ENCODE measurements at places on chromosomes 13 and 19. TPM values are rescaled to one million over a fixed set of nuclear protein-coding genes. Genes with fewer than 3 reads are reported as not detected.

DNA sequence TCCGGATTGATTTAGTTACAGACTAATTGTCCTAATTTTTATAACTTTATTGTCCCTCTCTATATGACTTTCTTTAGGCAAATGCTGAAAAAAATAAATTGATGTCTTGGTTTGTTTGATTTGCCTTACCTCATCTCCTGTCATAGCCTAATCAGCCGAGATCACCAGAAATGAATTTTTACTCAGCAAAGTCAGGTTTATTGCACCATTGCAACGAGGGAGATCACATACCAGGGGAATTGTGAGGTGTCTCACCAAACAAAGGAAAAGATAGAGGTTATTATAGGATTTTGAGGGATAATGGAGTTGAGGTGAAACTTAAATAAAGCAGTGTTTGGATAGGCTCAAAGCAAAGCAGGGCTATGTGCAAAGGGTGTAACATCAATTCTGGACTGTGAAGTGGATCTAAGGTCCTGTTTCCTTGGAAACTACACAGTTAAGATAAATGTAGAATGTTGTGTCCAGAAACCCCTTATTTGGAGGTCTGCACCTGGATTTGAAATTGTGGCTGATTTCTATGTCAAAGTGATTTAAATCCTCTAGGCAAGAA is 372.6 kb downstream of the OXGR1 start:
- no peak for DNase-seq

DNA sequence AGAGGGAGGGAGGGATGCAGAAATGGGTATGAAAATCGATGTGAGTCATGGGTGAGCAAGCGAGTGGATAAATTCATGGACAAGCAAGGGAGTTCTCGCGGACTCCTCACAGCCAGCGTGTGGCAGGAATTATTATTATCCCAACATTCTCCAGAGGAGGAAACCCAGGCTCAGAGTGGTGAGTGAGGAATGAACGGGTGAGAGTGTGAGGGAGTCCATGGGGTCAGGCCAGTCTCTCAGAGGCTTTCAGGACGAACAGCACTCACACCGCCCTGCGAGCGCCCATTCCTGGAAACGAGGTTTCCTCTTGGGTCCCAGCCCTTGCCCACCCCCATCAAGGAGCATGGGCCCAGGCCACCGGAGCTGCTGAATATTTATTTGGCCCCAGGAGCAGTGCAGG is 6.3 kb upstream of the DNAAF3 start:
- DNase-seq, result no peak

- no peak for DNase-seq
Measured at GRCh38 chr13:48292650-48293049, 10.9 kb upstream of the RB1 start.

GRCh38 chr19:54428323-54429175 is 13.3 kb downstream of the TTYH1 start:
- DNase-seq, result no peak

DNA sequence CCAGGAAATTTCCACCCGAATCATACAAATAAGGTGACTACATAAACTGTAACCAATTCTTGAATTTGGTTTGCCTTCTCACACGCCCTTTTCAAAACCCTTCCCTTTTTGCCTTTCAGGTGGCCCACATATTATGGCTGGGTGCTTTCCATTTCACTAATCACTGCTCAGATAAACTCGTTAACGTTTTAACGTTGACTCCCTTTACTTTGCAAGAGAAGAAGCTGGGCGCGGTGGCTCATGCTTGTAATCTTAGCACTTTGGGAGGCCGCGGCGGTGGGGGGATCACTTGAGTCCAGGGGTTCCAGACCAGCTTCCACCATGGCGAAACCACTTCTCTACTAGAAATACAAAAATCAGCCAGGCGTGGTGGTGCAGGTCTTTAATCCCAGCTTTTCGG is 19.8 kb upstream of the ZNF91 start:
- DNase-seq, result peak; percentile 38

GRCh38 chr13:48600374-48601364 is 53.1 kb upstream of the CYSLTR2 start:
- DNase-seq, result no peak

The ZNF20 gene
- total RNA-seq, result 6.0 TPM

DNA sequence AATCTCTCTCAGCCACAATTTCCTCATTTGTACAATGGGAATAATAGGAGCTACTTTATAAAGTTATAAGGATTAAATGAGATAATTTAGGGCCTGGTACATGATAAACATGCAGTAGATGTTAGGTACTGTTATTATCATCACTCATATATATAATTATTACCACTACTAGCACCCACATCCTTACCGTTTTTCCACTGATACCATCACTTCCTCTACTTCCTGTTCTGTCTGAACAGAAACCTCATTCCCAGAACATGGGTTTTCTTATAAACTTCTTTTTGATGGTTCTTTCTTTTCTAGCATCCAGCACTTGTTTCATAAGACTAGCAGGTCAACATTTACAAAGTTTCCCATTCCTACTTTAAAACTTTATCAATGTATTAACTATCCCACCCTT is 6.3 kb downstream of the CDADC1 start:
- DNase-seq, result no peak

DNA sequence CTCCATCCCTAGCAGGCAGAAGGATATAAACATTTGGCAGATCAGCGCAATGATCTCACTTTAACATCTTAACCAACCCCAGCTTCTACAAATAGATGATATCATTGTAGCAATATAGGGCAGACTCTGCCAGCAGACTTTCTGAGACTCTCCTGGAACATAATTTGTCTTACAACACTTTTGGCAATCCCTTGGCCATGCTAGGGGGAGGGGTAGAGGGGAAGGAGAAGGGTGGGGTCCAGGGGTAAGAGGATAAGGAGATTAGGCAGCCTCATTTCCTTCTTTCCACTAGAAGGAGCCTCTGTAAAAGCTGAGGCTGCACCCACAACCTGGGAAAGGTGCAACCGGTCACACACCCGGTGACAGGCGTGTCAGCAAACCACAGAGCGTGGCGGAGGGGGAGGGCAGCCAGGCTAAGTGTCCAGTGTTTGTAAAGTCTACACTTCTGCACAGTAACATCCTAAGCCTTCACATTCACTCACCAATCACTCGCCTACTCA is 8.7 kb upstream of the UBAC2 start:
- peak; percentile 44 for DNase-seq

- no peak for DNase-seq
Measured at GRCh38 chr19:35379992-35380391, 9.1 kb downstream of the GPR42 start.

The CYP2A6 gene
- 1.7 TPM for total RNA-seq

- DNase-seq, result no peak
Measured at GRCh38 chr13:28035146-28035782, 46.8 kb upstream of the URAD start.

DNA sequence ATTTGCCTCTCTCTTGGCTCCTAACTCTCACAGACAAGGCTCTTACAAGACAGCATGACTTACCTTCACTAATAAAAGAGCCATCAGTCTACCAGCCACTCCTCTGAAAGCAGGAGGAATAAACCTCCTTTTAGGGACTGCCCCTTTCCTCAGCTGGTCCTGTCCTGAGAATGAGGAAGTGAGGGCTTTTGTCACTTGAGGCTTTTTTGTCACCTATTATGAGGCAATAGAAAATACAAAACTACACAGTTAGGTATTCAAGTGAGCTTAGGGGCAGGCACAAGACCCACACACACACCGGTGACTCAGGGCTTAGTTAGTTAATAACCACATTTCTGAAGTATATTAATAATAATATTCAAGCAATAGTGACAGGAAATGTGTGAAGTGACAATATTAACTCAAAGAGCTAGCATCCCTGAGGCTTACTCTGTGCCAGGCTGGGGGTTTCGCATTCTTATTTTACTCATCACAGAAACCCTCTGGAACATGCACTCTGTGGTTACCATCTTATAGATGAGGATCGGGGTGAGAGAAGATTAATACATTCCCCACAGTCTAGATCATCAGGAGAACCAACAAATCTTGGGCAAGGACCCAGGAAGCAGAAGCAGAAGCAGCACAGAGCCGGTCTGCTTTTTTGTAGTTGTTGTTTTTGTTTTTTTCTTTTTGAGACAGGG is 379.9 kb downstream of the LIG4 start:
- no peak for DNase-seq

The CD209 gene
- 3.3 TPM for total RNA-seq

DNA sequence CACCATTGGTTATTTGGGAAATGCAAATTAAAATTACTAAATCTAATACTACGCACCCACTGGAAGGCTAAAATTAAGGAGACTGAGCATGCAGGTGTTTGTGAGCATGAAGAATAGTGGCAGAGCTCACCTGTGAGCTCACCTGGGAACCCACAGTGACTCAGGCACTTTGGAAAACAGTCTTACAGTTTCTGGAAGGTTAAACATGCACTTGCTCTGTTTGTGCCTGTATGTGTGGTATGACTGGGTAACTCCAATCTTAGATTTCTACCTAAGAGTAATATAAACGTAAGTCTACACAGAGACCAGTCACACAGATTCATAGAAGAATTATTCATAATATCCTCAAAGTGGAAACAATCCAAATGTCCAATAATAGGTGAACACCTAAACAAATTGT is 318.8 kb downstream of the ATP8A2 start:
- no peak for DNase-seq

DNA sequence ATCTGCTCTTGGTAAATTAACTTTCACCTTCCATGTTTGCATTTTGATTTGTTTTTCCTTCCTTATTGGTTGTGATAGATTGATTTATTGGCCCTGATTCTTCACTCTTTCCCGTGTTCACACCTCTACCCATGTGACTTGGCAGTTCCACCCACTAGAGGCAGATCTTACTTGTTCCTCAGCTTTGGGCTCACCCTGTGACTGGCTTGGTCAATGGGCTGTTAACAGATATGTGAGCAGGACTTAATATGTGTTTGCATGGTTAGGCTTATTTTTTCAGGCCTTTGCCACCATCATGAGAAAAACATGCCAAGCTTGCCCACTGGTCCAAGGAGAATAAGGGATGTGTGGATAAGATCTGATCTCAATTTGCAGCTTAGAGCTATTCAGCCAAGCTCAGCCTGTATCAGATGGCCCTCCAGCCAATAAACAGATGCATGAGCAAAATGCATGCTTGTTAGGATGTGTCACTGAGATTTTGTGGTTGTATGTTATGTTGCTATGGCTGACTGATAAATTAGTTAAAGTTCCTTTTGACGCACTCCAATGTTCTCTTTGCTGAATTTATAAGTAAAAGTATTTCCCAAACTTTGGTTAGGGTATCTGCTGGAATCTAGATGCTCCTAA is 48.0 kb downstream of the RGCC start:
- DNase-seq, result no peak

GRCh38 chr19:50722201-50723013 is 757 bp upstream of the CLEC11A start:
- DNase-seq, result no peak

- no peak for DNase-seq
Measured at GRCh38 chr13:30276178-30276577, 31.2 kb downstream of the KATNAL1 start.

The SRRM5 gene
- not detected for total RNA-seq

DNA sequence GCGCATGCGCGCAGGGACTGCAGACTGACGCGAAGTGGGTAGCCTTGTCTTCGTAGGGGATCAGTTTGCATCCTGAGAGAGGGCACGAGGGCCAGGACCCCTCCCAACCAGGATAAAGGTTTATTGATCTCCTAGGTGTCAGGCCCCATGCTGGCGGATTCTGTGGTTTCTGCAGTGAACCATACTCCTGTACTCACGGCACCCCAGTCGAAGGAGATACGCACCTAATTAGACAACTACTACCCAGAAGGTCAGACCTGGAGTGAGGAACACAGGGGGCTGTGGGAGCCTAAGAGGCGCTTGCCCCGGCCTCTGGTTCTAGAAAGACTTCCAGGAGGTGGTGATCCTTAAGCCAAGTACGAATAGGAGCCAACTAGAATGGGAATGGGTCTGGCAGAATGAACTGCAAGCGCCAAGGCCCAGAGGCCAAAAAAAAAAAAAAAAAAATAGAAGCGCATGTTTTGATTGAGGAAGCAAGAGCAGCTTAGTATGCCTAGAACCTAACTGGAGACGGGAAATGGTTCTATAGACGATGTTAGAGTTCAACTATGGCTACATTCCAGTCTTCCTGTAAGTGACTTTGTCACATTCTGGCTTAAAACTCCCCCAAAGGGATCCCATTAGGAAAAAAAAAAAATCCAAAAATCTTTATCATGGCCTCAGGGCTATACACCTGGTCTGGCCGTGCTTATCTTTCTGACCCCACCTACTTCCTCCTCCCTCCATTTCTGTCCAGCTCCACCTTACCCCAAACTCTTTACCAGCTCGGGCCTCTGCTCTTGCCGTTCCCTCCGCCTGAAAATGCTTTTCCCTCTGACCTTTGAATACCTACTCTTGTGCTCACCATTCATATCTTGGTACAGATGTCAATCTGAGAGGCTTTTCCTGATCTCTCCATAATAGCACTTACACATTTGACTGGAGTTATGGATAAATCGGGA is 902 bp upstream of the ZNF428 start:
- DNase-seq, result peak; percentile 38

DNA sequence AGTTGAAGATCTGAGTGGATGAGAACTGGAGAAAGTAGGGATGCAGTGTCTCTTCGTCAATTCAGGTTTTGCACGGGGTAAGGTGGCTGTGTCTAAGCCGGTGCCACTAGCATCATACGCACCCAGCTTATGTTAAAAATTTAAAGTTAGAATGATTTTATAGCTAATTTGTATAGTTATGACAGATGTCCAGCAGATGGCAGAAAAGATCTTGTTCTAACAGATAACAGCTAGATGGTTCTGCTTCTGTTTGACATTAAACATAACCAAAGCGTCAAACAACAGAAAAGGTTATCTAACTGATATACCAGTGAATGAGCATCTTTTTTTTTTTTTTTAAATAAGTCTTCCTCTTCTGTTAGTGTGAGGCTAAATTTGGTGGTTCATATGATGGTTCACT is 18.8 kb upstream of the EDDM13 start:
- peak; percentile 79 for DNase-seq

GRCh38 chr13:22748866-22749577 is 431.8 kb upstream of the SGCG start:
- DNase-seq, result no peak

The S1PR4 gene
- total RNA-seq, result 7.3 TPM

DNA sequence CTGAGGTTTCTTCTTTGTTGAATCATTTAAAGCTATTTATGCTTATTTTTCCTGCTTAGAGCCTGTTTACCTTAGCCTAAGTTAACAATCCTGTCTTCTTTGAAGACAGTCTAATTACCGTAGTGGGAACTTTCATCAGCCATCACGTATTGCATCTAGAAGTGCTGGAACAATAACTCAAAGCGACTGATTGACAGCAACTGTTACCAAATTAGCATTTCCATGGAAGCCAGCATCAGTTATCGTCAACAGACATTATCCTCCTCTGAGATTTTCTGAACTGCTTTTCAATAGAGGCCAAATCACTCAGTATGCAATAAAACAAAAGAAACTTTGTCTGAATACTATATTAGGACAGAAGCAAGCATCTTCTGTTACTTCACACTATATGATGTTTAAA is 433.3 kb upstream of the SLITRK1 start:
- DNase-seq, result no peak

The SIGLEC6 gene
- 0.23 TPM for total RNA-seq

DNA sequence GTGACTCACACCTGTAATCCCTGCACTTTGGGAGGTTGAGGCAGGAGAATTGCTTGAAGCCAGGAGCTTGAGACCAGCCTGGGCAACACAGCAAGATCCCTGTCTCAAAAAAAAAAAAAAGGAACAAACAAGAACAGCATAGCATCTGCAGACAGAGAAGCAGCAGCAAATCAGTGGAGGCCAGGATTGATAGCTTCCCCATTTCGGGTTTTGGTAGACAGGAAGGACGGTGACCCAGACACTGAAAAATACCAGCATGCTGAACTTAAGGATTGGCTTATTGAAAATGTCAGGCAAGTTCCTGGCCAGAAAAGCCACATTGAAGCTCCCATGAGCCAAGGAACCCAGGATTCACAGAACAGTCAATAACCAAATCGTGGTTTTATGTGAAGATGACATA is 3.0 kb downstream of the ZNF490 start:
- DNase-seq, result no peak

- DNase-seq, result no peak
Measured at GRCh38 chr19:51803967-51804366, 9.0 kb downstream of the FPR3 start.
